ENCODE measurements at places on chromosomes 1 and 21. TPM values are rescaled to one million over a fixed set of nuclear protein-coding genes. Genes with fewer than 3 reads are reported as not detected.

DNA sequence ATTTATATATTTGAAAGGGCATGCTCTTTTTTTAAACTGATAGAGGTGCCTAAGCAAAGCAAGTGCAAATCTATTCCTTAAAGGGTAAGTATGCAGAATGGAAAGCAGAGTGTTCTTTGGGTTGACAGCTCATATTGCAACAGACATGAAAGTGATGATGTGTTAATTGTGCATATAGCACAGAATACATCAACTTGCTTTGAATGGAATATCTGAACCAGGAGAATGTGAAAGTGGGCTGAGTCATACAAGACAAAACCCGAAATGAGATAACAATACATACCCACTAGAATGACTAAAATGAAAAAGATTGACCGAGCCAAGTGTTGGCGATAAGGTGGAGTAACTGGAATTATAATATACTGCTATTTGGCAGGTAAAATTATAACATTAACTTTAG lies 4.3 kb downstream of the CR1 start:
- DNase-seq, result no peak

GRCh38 chr1:38787041-38787440 lies 72.5 kb downstream of the RRAGC start:
- no peak for DNase-seq

DNA sequence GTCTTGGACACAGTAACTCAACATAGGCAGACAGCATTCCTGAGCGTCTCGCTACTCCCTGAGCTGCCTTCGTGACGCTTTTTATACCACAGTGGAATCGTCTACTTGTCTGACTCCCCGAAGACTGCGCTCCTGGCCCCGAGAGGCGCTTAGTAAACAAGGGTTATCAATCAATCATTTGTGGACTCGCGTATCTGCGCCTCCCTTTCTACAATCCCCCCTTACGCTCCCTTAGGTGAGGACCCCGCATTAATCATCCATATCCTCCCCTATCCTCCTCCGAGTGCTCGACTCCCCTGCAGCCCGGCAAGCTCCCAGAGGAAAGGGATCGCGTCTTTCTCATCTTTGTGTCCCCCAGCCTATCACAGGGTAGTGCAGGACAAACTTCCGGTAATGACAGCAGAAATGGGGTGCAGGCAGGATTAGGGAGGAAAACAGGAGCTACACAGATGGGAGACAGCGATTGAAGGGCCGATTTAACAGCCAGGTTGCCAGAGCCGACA lies 522 bp downstream of the TMEM59 start:
- DNase-seq, result no peak

DNA sequence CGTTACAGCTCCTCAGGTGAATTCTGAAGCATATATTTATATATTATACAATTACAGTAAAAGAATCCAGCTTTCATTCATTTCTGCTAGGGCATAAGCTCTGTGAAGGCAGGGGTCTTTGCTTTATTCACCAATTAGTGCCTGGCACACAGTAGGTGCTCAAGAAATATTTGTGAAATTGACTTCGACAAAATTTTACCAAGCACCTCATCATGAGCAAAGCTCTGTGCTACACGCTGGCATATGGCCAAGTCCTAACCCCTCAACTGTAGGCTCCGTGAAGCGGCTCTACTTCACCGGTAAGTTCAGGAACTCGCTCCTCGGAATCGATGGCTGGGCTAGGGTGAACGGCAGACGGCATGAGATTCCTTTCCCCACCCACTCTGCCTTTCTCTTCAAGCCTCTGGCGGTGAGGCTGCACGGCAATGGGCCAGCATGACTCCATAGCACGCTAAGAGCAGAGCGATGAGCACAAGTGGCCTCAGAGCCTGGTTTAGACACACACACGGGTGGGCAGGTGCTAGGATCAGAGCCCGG lies 8.7 kb downstream of the C1orf174 start:
- no peak for DNase-seq

DNA sequence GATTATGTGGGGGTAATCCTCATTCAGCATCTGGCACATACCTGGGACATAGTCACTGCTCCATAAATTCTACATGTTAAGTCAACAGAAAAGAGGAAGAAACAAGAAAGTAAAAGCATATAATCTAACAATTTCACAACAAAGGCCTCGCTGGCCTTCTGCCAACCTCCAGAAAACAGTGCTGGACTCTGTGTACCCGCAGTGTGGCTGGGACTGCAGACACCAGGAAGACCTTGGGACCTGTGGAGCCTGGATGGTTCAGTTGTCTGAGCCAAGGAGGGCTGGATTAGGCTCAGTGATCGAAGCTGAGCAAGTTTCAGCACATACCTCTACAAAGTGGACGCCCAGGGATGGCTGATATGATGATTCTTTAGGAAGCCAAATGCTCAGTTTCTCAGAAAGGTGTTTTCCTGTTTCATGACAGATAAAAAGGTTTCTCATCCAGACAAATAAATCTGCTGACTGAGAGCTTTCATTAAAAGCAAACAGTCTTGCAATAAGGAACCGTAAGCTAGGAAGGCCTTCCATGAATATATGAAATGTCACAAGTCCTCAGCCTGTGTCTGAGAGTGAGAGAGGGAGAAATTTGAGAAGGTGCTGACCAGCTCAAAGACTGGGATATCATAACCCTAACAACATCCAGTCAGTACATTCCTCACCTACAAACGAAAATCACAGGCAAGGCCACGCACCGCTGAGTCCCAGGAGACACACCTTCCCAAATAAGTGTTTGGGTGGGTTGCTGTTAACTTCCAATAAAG lies 48.4 kb downstream of the CAPZB start:
- DNase-seq, result peak; percentile 74

- no peak for DNase-seq
Measured at GRCh38 chr1:42720868-42721267, 19.2 kb downstream of the CLDN19 start.

DNA sequence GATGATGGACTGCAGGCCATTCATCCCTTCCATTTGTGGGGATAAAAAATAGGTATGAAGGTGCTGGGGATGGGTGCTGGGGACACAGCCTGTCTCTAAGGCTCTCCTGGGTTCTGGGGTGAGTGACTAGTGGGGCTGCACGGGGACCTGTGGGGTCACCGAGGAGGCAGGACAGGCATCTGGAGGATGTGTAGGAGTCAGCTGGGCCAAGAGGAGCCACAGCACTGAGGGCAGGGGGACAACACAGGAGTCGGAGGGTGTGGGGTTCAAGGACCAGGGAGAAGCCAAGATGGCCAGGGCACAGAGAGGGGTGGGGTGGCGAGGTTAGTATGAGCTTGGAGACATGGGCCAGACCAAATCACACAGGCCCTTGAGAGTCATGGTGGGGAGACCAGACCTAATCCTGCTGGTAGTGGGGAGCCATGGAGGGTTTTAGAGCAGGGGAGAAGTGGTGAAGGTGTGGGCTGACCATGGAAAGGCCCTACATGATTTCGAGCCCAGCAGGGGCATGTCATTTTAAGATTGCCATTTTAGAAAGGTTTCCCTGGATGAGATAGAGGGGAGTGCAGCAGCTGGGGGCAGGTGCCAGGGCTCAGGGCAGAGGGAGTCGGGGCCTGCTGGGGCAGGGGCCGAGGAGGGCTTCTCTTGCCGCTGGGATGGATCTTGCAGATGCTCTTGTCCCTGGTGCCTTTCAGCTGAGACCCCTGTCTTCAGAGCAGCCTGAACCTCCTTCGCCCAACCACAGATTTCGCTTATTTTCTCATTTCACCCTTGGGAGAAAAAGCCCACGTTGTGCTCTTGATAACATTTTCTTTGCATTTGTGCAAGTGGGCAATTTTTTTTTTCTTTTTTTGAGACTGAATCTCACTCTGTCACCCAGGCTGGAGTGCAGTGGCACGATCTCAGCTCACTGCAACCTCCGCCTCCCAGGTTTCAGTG lies 22.7 kb downstream of the SERINC2 start:
- DNase-seq, result no peak

- no peak for DNase-seq
Measured at GRCh38 chr1:116833718-116834117, 76.0 kb upstream of the PTGFRN start.

DNA sequence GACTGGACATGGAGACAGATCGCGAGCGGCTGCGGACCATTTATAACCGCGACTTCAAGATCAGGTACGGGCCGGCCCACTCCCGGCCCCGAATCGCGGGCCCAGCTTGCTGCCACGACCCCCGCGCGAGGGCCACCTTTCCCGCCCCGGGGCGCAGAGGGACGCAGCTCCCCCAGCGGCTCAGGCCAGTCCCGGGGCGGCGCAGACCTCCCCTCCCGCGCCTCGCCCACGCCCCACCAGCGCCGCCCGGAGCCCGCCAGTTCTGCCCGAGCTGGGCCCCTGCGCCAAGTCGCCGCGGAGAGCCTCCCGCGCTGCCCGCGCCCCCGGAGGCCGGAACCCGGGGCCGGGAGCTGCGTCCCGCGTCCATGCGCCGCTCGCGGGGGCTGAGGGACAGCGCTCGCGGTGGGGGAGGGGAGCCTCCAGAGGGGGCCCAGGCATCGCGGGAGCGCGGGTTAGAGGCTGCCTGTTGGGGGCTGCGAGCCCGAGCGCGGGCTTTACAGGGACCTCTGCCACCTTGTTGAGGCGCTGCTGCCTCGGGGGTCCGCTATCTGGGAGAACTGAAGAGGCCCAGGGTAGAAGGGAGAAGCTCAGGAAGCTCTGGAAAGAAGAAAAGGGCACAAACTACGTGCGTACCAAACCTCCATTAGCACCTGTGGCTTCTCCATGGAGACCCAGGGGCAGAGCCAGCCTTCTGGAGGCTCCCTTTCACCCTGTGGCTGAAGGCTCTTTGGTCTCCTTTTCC lies 698 bp downstream of the MOV10 start:
- no peak for DNase-seq

DNA sequence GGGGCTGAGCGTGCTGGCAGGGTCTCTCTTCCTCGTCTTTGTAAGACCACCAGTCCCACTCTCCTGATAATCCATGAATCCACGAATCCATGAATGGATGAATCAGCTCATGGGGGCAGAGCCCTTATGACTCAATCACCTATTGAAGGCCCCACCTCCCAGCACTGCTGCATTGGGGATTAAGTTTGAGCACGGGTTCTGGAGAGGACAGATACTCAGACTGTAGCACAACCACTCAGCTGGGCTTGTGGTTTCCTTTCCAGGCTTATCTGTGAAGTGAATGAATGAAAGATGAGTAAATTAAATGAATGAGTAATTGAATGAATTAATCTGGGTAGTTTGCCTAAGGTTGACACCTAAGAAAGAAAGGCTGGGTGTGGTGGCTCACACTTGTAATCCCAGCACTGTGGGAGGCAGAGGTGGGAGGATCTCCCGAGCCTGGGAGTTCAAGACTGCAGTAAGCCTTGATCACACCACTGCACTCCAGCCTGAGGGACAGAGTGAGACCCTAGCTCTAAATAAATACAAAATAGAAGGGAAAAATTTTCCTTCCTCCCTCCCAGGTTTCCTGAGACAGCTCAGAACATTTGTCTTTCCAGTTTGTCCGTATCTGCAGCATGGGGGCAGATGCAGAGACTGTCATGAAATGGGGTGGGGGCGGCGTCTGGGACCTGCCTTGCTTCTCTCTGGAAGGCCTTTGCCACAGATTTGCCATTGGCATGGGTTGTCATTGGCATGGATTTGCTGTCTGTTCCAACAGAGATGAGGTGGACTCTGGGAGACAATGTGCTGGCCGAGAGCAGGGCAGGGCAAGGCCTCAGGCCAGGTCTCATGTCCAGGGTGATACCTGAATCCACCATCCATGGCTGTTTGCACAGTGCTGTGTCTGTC lies 187.7 kb upstream of the C1orf174 start:
- no peak for DNase-seq

GRCh38 chr21:46297338-46298271 lies 11.5 kb downstream of the YBEY start:
- DNase-seq, result no peak

GRCh38 chr1:184648160-184648855 lies 106.3 kb downstream of the EDEM3 start:
- no peak for DNase-seq

- no peak for DNase-seq
Measured at GRCh38 chr1:227809026-227809425, 6.4 kb upstream of the PRSS38 start.

GRCh38 chr1:54818461-54819194 lies 17.5 kb upstream of the TTC22 start:
- DNase-seq, result no peak

SEC16B gene
- 1.7 TPM for total RNA-seq

PLOD1 gene
- 142 TPM for total RNA-seq

ANKRD65 gene
- 3.0 TPM for total RNA-seq

CHIT1 gene
- total RNA-seq, result 2.6 TPM

COL9A2 gene
- 15.6 TPM for total RNA-seq
